Activated T-cell treated with anti-CD3 and anti-CD28 coated beads for 4 hours (primary cell): ENCODE measurements at places on chromosomes 6 and 20.
A peak's percentile ranks its signal among the peaks of the same experiment; 100 is the strongest.

DNA sequence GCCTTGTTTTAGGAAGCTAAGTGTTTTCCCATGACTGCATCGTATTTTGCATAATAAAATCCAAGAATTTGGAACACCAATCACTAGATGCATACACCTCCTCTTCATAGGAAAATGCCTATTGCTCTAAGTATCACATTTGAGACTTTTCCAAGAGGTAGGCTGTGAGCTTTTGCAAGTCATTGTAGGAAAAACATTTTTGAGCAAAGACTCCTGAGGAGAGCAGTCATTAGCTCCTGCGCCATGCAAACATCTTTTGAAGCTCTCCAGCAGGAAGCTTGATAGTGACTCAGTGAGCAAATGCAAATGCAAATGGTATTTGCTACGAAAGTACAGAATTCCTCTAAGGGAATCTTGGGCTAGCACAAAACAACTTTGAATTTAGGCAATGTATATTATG lies 750.4 kb downstream of the QKI start:
- DNase-seq = no peak

DNA sequence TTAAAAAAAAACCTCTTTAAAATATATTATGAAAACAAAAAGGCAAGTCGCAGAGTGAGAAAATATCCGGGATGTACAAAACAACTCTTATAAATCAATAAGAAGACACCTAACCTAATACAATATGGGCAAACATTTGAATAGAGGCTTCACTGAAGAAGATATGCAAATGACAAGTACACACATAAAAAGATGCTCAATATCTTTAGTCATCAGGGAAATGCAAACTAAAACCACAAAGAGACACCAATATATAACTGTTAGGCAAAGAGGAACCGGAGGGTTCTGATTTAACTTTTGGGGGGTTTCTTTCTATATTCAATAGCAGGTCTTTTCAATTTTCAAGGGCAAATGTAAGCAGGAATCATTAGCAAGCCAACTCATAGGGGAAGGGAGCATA lies 480.7 kb upstream of the SPTLC3 start:
- no peak for DNase-seq

- no peak for DNase-seq
Observed at GRCh38 chr6:133587546-133588160, 301.3 kb upstream of the TCF21 start.

GRCh38 chr6:149264629-149265028 lies 52.9 kb upstream of the TAB2 start:
- peak; percentile 16 for DNase-seq

- DNase-seq = no peak
Observed at GRCh38 chr6:48075181-48075580, 35.8 kb downstream of the PTCHD4 start.

- no peak for DNase-seq
Observed at GRCh38 chr6:170053966-170054661, 236.8 kb downstream of the DLL1 start.

GRCh38 chr20:873875-874607 lies 40.5 kb downstream of the FAM110A start:
- DNase-seq = no peak

DNA sequence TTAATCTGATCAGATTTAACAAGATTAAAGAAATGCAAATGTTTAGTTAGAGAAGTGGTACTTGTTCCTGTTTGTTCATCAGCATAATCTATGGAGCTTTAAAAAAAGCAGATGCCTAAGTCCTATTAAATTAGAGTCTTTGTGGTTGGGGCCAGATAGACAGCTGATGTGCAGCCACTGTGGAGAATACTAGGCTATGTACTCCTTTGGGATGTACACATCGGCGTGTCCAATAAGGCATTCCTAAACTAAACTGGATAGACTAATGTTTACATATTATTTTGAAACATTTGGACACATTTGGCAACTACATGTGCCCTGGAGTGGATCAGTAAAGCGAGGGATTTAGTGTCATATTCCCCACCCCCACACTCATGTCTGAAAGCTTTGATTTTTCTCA lies 459.5 kb downstream of the LMBRD1 start:
- no peak for DNase-seq

DNA sequence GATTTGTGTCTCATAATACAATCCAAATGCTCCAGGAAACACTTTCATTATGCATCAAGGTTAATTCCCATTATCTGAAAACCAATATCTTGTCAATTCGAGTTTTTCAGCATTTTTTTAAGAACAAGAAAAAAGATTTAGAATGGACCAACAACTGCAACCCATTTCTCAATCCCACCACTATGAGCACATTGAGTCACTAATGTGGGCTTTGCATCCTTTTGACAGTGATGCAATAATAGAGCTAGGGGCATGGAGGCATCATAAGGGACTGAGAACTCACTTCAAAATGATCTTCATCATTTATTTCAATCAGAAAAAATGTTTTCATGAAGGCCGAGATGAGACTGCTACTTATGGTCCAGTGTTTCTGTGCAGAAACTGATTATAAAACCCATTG lies 74.8 kb upstream of the DEFB112 start:
- DNase-seq = no peak

- DNase-seq = no peak
Observed at GRCh38 chr20:14098261-14098660, 102.9 kb downstream of the MACROD2 start.

DNA sequence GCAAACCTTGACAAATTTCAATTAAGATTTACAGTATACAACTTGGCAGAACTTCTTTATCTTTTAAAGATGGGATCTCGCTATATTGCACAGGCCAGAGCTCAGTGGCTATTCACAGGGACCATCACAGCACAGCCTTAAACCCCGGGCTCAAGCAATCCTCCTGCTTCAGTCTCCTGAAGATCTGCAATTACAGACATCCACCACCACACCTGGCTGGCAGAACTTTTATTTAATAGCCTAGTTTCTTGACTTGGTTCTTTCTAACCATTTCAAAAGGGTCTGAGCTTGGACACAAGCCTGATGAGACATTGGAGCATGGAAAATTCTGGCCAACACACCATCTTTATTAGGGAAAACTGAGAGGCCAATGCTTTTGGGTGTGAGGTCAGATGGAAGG lies 151.6 kb upstream of the KCNG1 start:
- DNase-seq = no peak

- no peak for DNase-seq
Observed at GRCh38 chr6:47440719-47441118, 36.9 kb upstream of the CD2AP start.

DNA sequence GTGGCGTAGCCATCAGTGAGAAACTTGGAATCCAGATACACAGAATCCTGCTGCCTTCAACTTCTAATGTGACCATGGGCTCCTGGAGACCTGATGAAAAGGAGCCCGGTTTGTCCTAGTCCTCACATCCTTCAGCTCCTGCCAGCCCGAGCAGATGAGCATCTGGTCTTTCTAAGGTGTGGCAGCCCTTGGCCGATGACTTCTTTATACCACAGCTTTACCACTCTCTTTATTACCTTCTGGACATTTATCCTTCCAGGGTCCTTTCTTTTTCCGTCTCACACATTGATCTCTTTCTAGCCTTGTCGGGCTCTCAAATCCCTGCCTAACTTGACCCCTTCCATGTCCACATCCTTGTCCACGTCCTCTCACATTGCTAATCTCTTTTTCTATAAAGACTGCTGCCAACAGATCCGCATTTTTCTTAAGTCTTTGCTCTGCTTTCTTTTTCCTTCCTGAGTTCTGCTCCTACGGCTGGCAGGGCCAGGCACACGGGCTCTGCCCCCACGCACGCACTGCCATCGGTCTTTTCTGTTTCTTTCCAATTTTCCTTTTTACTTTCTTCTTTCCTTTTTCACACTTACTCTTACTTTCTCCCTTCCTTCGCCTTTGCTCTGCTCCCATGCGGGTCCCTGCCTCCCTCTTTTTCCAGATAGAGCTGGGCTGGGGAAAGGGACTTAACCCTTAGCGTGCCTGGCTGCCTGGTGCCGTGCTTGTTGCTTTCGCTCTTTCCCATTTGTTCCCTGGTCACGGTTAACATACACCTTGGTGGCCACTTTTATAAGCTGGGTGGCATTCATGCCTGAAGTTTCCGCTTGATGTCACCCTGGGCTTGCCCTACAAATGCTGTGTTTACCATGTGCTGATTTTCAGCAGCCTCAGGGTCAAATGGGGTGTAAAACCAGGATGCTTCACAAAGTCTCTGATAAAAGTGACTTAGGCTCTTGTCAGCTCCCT lies 9.4 kb upstream of the GMPR start:
- DNase-seq = no peak

DNA sequence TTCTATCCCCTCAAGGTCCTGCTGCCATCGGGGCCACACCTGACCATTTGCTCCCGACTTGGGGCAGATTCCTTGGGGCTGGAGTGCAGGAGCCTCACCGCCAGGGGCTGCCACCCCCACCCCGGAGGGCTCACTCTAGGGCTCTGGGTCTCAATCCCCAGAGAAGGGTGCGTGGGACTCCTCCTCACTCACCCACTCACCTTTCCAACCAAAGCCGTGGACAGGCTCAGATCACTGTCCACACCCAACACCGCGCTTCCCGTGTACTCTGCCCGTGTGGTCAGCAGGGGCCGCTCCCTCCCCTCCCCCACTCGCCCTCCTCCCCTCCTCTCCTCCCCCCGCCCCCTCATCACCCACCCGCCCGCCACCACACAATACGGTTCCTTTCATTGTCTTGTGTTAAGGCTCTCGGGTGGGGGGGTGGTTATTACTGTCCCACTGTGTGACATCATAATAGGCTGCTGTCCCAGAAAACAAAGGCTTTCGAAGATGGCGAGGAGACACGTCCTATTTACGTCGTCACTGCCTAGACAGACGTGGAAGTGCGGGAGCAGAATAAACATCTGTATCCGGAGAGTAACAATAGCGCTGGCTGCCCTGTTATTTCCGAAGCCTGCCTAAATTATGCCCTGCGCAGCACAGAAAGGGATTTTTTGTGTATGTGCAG lies 85.8 kb downstream of the YTHDF1 start:
- DNase-seq = no peak

DNA sequence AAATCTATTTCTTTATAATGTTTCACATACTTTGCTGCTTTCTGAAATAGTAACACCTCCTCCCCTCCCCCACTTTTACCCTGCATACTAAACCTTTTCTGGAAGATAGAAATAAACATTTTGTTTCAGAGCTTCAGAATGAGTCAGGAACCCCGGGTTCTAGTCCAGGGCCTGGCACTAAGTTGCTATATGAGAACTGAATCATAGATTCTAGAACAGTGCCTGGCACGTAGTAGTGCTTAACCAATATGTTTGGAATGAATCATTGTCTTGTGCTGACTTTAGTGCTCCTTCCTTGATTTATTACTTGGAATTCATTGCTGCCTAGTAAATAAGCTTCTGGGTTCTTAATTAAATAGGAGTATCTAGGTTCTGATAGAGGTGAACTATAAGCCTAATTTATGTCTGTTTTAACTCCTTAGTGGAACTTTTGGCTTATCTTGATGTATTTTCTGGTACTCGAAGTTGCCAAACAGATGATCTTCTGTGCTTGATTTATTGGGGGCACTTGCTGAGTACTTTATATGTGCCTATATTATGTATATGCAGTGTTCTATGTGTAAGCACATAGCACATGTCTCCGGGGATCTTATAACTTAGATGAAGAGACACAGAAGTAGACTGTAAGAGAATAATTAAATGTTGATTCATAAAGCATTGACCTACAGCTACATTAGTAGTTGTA lies 18.6 kb downstream of the TAB2 start:
- peak; percentile 30 for DNase-seq

DNA sequence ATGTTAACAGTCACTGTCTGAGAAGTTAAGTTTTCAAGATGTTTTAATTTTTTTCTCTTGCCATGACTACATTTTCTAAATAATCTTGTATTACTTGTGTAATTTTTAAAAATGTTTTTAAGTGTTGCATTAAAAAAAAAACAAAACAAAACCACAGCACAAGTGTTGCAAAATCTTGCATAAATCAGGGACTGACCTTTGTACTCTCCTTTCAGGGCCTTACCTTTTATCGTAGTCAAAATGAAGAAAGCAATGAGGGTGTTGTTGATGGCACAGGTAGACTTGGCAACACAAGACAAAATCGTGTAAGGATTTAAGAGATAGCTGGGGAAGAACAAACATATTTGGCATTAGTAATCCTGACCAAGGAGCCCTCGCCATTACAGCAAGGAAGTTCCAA lies 42.5 kb downstream of the PIGU start:
- no peak for DNase-seq

DNA sequence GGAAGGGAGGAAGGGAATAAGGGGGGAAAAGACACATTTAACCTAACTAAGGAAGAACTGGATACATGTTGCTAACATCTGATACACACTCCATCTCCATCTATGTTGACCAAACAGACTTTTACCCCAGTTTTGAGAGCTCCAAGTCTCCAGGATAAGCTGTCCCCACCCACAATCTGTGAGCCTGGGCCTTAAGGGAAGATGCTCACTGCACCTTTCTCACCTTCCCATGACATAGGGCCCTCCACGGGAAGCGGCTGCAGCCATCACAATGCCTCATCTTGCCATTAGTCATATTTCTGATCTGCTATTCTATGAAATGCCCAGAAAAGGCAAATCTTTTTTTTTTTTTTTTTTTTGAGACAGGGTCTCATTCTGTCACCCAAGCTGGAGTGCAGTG lies 126.6 kb upstream of the SALL4 start:
- no peak for DNase-seq

GRCh38 chr6:87334683-87335082 lies 5.6 kb upstream of the GJB7 start:
- DNase-seq = no peak

DNA sequence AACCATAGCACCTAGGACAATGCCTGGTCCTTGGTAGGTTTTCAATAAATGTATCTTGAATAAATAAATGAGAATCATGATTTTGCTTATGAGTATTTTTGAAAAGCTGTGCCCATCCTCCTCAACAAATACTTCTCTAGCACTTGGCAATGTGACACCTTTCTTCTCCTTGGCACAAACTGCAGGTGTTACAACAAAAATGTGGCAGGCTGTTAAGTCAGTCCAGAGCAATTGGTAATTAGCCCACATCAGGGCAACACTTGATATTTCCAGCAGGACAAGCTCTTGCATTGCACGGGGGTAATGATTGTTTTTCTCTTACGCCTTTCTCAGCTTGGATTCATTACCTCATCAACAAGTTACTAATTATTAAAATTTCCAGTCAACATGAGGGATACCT lies 31.6 kb upstream of the SNX9 start:
- DNase-seq = no peak

GRCh38 chr6:74863968-74864367 lies 341.9 kb downstream of the COL12A1 start:
- DNase-seq = no peak

DNA sequence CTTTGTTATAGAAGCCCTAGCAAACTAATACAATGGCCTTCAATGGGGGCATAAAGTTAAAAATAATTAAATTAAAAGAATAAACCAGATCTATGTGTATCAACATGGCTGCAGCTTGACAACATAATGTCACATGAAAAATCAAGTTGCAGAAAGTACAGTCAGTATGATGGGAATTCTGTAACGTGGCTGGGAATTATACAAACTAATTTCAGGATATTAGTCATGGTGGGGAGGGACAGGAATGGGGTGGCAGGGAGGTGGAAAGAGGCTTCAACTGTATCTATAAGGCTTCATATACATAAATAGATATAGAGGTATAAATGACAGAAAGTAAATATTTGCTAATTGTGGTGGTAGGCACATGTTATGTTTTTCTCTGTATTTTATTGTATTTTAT lies 107.1 kb downstream of the UNC5CL start:
- DNase-seq = no peak
